ENCODE measurements at places on chromosomes 4 and X.

GRCh38 chr4:23374259-23374658 is 515.6 kb downstream of the PPARGC1A start:
- no peak for DNase-seq

GRCh38 chr4:93217431-93217830 is 611.1 kb upstream of the ATOH1 start:
- no peak for DNase-seq

DNA sequence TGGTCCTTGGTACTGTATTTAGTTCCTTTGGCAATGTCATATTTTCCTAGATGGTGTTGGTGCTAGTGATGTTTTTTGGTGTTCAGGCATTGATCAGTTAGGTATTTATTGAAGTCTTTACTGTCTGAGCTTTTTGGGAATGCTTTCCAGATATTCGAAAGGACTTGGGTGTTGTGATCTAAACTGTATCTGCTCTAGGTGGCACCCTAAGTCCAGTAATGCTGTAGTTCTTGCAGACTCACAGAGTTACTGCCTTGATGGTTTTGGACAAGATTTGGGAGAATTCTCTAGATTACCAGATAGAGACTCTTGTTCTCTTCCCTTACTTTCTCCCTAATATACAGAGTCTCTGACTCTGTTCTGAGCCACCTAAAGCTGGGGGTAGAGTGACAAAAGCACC is 513.6 kb upstream of the PITX2 start:
- no peak for DNase-seq

GRCh38 chrX:9610771-9611392 is 146.0 kb downstream of the TBL1X start:
- DNase-seq, result no peak

DNA sequence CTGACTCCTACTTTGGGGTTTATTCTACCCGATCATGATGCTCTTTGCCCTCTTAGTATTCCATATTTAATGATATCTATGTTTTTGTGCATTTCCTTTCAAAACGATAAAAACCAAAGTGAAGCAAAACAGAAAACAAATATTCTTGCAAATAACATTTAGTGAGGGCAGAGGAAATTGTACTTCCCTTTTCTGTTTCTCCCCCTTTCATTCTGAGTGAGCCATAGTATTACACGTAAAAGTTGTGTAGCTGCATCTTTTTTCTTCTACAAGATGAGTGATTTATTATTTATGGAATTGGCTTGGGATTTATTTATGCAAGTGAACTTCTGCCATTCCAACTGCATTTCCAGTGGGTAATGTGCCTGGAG is 109.9 kb downstream of the AFF2 start:
- no peak for DNase-seq

GRCh38 chrX:71859637-71860036 is 51.0 kb upstream of the NHSL2 start:
- DNase-seq, result peak; percentile 12

- no peak for DNase-seq
These were observed 23.4 kb downstream of the PDE6B start for GRCh38 chr4:648579-649292.

DNA sequence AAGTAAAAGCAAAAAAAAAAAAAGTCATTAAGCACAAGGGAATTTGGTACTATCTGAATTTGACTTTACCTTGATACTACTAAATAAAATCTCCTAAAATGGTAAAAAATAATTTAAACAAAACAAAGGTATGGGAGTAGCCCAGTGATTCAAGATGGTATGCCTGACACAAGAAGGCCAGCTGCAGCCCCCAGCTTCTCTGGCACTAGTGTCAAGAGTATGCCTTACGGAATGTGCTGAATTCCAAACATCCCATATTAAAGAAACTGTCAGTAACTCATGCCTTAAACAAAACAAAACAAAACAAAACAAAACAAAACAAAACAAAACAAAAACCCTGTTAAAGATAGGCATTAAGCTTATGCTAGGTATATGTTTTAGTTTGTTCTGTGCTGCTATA is 80.8 kb downstream of the RASL11B start:
- no peak for DNase-seq

- no peak for DNase-seq
These were observed 19.2 kb downstream of the SH3RF1 start for GRCh38 chr4:169251291-169252235.

- DNase-seq, result no peak
These were observed 30.9 kb upstream of the HSD17B13 start for GRCh38 chr4:87353592-87353991.

- no peak for DNase-seq
These were observed 21.2 kb downstream of the USP53 start for GRCh38 chr4:119233750-119234149.

- DNase-seq, result no peak
These were observed 342.5 kb upstream of the FSTL5 start for GRCh38 chr4:162506253-162506652.

- DNase-seq, result no peak
These were observed 576.4 kb upstream of the EPHA5 start for GRCh38 chr4:66246643-66247042.

GRCh38 chr4:52783069-52783468 is 31.8 kb upstream of the ERVMER34-1 start:
- no peak for DNase-seq

GRCh38 chrX:70479922-70480659 is 35.5 kb downstream of the DLG3 start:
- DNase-seq, result no peak

GRCh38 chr4:159757499-159757898 is 654.6 kb downstream of the RAPGEF2 start:
- DNase-seq, result no peak

DNA sequence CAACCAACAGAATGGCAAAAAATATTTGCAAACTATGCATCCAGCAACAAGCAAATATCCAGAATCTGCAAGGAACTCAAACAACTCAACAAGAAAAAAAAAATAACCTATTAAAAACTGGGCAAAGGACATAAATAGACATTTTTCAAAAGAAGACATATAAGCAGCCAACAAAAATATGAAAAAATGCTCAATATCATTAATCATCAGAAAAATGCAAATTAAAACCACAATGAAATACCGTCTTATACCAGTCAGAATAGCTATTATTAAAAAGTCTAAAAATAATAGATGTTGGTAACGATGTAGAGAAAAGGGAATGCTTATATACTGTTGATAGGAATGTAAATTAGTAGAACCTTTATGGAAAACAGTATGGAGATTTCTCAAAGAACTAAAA is 53.4 kb downstream of the WDR19 start:
- DNase-seq, result no peak
